ENCODE measurements at places on chromosomes 5 and 9.

- DNase-seq = no peak
These were observed 1.8 kb downstream of the MAP1B start for GRCh38 chr5:72109062-72109411.

- DNase-seq = no peak
These were observed 17.0 kb downstream of the MSX2 start for GRCh38 chr5:174741352-174741751.

DNA sequence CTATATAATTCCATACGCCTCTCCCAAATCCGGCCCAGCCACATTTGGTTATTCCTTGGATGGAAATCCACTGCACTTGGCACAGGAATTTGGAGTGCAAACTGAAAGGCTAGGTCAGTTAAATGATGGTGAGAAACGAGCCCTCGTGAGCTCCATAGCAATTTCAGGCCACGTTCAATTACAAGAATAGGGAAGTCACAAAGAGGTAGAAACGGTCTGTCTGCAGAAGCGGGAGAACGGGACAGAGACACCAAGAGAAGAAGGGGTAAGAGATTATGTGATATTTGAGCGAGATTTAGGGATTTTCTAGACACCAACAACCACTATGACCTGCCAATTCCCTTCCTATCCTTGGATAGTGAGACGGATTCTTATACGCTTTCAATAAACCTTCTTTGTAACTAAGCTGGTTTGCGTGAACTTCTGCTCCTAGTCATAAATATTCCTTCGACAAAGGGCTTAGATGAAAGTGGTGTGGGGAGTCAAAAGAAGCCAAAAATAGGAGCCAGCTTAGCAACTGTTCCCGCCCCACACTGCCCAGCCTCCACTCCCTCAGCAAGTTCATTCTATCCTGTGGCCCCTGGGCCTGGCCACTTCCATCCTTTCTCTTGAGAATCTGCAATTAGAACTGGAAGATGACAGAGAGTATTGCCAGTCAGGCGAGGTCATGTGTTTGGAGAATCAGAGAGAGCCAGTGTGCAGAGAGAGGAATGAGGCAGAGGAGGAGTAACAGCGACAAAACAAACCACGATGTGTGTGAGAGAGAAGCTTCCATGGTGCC is 118.4 kb downstream of the ZNF608 start:
- DNase-seq = no peak

DNA sequence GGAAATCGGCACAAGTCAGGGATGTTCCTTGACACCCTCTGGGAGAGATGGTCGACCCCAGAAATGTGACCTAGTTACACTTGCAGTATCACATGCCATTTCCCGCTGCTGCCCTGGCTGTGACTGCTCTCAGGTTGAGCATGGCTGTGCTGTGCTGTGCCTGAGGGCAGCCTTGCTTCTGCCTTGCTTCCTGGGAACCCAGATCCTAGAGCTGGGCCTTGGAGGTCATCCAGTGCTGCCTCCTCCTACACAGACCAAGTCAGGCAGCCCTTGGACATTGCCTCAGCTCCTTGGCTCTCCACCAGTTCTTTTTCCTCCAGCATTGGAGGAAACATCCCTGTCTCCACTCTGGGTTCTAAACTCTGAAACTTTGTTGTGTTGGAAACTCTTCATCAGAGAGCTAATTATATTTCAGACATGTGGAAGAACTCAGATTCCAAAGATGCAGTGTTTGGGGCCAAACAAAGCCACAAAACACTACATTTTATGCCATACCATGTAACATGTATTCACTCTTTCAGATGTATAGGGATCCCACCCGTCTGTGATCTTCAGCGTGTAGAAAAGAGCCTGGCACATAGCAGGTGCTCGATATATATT is 6.1 kb downstream of the MAMDC2 start:
- no peak for DNase-seq

DNA sequence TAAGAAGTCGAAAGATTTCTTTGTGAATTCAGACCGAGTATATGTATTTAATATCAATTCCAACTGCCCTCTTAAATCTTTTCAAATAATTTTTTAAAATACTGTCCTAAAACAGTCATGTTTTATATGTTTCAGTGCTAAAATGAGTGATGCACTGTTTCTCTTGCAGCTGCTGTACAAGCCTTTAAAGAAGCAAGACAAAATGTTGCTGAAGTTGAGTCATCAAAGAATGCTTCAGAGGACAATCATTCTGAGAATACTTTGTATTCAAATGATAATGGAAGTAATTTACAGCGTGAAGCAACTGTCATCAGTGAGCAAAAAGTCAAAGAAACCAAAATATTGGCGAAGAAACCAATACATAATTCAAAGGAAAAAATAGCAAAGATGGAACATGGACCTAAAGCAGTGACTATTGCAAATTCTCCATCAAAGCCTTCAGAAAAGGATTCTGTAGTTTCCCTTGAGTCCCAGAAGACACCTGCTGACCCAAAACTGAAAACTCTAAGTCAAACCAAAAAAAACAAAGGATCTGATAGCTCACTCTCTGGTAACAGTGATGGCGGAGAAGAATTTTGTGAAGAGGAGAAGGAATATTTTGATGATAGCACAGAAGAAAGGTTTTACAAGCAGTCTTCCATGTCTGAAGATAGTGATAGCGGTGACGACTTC is 58.0 kb downstream of the LOX start:
- no peak for DNase-seq

DNA sequence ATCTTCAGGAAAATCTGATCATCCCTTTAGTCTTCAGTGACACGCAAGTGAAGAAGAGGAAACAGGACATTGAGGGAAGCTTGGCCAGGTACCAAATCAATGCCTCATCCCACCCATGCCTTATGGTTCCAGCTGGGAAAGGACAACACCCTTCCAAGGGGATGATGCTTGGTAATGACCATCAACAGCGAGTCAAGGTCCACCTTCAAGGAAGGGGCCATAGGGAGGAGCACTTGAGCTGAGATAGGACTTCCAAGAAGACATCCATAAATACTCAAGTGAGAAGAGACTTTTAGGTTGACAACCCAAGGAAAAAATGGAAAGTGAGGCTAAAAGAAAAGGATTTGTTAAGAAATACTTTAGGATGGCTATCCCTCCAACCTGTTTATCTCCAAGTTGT is 27.1 kb upstream of the GAS1 start:
- DNase-seq = no peak

- no peak for DNase-seq
These were observed 299.4 kb downstream of the PARP8 start for GRCh38 chr5:50965654-50966375.

DNA sequence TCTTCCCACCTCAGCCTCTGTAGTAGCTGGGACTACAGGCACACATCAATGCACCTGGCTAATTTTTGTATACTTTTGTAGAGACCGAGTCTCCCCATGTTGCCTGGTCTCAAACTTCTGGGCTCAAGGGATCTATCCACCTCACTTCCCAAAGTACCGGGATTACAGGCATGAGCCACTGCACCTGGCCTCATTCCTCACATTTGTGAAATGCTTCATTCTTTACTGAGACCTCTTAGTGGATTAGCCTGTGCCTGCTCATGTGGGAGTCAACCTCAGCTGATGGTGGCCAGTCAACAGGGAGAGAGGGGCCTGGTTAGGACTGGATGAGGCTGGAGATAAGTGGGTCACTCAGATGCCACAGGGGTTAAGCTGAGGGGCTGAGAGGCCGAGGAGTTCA is 37.3 kb upstream of the CLK4 start:
- DNase-seq = no peak

- no peak for DNase-seq
These were observed 72.4 kb downstream of the CTSL start for GRCh38 chr9:87798261-87798833.

GRCh38 chr5:146644831-146645230 is 128.8 kb upstream of the GPR151 start:
- no peak for DNase-seq

DNA sequence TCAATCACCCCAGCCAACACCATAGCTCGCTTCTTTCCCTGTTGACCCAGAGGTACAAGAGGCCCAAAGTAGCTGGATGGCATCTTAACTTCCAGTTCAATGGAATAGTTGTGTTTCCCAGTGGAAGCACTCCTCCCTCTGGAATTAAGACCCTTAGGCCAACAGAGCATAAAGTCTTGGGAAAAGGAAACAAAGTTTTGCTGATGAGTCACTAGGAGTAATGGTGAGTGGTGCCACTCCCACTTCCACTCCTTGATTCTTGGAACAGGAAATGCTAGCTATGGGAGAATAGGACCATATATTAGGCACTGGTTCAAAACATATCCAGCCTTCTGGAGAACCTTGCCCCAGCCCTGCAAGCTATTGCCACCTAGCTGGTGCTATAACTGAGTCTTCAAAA is 44.7 kb upstream of the LMX1B start:
- DNase-seq = no peak

DNA sequence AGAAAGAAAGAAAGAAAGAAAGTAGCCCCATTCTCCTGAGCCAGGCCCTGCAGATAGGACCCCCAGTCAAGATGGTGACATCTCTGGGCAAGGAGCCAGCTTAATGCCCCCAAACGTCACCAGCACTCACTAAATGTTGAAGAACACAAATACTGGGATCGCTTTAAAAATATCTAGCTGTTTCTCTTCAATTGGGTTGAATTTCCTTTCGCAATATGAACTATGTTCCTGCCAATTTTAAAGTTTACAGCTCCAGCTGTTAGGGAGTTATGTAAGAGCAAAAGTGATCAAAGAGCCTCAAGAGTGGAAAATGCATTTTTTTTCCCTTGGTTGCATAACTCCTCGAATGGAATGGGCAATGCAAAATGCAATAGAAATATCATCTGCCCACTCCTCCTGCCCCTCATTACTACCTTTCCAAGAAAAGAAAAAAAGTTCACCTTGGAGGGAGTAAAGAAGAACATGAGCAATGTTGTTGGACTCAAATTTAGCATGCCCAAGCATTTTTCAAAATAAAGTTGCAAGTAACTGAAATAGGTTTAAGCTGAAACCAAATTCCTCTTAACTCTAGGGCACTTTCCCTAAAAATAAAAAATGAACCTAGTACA is 244.2 kb upstream of the PIK3R1 start:
- no peak for DNase-seq

DNA sequence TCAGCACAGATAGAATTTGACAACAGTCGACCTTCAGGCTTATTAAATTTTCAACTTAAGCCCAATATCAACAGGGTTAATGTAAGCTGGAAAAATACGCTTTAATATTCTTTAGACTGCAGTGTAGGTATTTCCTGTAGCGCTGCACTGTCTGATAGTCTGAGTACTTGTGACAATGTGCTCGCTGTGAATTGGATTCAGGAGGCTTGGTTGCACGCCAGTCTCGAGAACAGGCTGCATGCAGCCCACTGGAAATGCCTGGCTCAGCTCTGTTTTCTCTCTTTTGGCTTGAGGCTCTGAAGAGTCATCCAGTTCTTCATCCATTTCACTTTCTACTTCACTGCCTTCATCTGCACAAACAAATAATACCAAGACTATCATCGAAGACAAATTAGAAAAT is 300.9 kb downstream of the RFX3 start:
- peak; percentile 8 for DNase-seq

DNA sequence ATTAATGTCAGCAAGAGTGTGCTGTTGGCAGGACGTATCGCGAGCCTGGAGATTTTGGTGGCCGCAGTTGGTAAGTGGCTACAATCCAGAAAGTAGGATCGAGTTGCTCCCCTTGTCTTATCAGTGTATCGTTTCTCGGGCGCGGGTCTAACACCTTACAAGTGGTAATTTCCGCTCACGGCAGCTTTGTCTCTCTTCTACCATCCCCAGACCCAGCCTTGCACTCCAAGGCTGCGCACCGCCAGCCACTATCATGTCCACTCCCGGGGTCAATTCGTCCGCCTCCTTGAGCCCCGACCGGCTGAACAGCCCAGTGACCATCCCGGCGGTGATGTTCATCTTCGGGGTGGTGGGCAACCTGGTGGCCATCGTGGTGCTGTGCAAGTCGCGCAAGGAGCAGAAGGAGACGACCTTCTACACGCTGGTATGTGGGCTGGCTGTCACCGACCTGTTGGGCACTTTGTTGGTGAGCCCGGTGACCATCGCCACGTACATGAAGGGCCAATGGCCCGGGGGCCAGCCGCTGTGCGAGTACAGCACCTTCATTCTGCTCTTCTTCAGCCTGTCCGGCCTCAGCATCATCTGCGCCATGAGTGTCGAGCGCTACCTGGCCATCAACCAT is 1.1 kb downstream of the PTGER4 start:
- DNase-seq = no peak

DNA sequence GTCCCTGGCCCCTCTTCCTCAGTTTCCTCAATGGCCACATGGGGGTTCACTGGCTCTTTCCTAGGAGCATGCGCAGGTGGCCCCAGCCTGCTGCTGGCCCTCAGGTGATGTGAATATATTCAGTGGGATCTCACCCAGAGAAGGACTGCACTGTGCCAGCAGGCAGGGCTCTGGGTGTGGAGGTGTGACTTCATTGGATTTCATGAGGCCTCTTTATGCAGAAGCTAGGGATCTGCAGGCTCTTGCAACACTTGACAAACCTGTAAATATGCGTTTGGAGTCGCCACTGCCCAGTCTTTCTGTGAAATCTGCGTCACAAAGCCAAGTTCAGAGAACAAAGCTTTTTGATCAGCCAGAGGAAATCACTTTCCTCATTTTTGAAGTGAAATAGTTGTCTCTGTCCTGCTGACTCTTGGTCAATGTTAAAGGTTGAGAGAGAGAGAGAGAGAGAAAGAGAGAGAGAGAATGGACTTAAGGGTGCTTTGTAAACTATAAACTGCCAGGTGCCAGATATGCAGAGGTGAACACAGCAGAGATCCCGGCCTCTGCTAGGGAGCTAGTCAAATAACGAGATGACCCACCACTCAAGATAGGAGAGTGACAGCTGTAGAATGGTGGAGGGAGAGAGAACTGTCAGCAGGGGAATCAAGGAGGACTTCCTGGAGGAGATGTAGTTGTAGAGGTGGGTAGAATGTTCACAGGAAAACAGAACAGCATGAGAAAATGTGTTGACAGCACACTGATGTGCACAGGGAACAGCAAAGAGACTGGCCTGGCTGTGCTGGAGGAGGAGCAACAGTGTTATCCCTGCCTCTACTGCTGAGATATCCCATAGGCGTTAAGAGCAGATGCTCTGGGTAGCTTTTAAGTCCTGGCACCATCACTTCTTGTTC is 167.0 kb upstream of the ZNF618 start:
- DNase-seq = no peak

DNA sequence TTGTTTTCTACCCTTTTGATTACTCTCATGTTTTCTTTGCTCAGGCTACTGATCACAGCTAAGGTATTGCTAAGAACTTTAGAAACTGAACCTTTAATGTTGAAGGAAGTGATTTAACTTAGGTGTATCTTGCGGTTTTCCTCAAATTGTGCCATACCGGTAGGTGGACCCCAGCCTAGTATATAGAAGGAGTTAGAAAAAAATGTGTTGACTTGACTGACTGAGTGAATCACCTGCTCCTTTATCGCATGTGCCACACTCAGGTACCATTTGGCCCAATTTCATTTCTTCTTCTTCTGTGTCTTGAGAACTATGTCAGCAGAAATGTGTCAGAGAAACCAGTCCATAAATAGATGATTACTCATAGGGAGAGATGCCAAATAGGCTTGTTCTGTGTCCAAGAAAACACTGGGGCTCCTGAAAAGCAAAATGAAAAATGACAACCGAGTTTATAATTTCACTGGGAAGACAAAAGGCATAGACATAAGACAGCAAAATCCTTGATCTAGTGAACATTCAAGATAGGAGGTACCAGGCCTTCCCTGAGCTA is 19.4 kb downstream of the PLPPR1 start:
- no peak for DNase-seq

- no peak for DNase-seq
These were observed 17.4 kb downstream of the TMOD1 start for GRCh38 chr9:97518909-97519307.

All from amygdala (tissue), 56 donors.